SIG-M5 (cell line): ENCODE measurements at places on chromosomes 11 and 22.

DNA sequence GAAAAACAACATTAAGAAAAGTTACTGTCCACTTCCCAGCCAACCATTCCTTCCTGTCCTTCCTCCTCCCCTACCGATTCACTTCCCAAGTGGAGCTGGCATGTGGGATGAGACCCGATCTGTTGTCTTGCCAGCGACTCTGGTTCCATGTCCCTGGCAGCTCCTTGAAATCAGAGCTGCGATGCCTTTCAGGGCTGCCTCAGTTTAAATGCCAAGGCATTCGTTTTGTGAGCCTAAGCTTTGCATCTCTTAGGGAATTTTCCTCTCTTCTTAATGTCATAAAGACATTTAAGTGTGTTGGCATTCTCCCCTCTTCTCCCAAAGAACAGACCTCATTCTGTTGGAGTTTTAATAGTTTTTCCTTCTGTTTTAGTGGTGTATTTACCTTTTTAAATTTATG lies 98.4 kb downstream of the EXT2 start:
- DNase-seq: no peak

DNA sequence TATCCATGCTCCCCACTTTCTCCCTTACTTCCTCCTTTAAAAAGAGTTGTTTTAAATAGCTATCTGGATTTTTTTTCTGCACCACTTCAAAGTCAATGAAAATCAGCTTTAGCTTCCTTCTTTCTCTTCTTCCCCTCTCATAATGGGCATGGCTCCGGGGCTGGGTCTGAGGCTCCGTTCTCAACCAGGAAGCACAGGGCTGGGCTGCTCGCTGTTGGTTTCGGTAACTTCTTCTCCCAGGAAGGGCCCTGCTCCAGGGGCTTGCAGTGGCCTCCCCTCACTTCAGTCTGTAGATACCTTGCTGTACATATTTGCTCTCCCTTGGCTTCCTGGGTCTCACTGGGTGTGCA lies 23.8 kb downstream of the MICAL2 start:
- DNase-seq: no peak

DNA sequence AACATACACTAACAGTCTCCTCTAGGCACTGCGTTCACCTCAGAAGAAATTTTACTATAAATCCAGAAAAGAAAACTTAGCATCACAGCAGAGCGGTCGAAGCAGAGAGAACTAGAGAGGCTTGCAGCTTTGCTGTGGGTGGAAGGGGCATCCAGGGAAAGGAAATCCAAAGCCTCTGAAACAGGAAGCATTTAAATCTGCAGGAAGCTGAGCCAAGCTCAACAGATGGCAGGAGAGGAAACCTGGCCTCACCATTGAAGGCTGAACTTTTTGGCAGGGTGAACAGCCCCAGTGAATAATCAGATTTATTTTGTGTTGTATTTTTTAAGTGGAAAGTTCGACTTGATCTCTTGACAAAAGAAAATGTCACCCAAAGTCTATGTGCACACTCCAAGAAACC lies 858.1 kb downstream of the OPCML start:
- DNase-seq: no peak

- DNase-seq: no peak
Observed at GRCh38 chr11:129790106-129790505, 25.5 kb upstream of the TMEM45B start.

- no peak for DNase-seq
Observed at GRCh38 chr11:18731949-18732821, 6.2 kb upstream of the IGSF22 start.

- DNase-seq: no peak
Observed at GRCh38 chr11:45250035-45250718, 36.0 kb downstream of the SYT13 start.

GRCh38 chr11:85809191-85809590 lies 1.8 kb downstream of the SYTL2 start:
- no peak for DNase-seq

DNA sequence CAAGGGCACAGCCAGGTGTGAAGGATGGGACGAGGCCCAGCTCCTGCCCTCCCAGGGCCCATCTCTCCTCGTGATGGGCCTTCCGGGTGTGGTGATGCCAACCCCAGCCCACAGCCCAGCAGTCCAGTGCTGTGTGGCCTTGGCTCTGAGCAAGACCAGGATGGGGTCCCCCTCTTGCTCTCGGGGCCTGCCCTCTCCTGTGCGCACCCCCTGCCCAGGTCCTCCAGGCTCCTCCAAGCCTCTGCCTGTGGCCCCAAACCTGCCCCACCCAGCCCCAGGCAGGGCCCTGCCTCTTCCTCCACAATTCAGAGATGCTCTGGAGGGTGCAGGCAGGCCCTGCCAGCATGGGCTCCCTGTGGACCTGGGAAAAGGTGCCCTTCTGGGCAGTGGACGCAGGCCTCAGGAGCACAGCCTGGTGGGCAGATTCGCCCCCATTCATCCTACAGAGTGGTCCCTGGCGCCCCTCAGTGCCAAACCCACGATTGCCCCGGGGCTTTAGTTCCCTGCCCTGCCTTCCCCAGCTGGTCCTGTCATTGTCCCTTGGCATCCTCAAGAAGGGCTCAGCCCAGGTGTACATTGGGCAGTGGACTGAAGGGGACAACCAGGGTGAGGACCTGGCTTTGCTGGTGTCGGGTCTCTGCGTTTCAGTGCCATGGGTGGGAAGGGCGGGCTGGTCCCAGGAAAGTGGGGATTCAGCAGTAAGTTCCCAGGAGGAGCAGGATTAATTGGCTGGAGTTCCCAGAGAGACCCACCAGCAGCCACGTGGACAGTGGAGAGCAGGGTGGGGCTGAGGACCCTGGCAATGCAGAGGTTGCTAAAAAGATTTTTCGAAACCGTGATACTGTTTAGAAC lies 19.8 kb downstream of the EIF1AD start:
- DNase-seq: no peak

GRCh38 chr11:46114378-46114777 lies 6.9 kb downstream of the PHF21A start:
- no peak for DNase-seq

GRCh38 chr22:22855617-22856308 lies 31.9 kb upstream of the IGLL5 start:
- DNase-seq: no peak

DNA sequence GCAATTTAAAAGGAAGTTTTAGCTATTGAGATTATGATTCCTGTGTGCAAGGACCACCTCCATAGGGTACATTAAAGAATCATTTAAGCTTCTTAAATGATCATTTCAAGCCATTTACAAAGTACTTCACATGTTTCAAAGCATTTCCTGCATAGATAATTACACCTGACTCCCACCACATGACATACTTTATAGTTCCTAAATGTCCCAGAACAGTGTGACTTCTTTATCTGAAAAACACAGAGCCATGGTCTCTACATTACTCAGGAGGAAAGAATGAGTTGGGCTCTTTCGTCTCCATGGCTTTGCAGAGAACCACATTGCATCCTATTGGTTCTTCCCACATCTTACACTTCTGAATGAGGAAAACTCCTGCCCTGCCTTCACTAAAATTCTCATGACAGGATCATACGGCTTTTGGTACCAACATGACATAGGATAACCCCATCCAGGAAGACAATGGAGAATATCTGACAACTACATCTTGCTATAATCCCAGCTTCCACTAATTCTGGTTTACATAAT lies 88.6 kb downstream of the ETS1 start:
- no peak for DNase-seq

- no peak for DNase-seq
Observed at GRCh38 chr11:103730131-103730940, 306.1 kb upstream of the DDI1 start.

- DNase-seq: no peak
Observed at GRCh38 chr22:20663941-20664593, 109.8 kb upstream of the SERPIND1 start.

GRCh38 chr22:25159028-25159427 lies 40.6 kb upstream of the CRYBB3 start:
- no peak for DNase-seq

DNA sequence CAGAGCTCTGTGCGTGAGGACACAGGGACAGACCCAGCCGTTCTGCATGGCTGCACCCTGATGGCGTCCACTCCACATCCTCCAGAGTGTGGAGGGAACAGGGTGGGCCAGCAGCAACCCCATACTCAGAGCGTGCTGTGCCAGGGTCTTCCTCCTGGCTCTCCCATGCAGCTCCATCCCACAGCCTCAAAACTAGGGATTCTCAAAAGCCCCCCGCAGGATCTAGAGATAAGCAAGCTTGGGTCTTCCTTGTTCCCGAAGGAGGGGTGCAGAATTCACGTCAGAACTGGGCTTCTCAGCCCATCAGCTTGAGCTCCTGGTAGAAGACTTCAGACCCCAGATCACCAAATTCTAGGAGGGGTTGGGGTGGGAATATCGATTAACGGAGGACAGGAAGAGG lies 858.8 kb downstream of the TBC1D22A start:
- no peak for DNase-seq

DNA sequence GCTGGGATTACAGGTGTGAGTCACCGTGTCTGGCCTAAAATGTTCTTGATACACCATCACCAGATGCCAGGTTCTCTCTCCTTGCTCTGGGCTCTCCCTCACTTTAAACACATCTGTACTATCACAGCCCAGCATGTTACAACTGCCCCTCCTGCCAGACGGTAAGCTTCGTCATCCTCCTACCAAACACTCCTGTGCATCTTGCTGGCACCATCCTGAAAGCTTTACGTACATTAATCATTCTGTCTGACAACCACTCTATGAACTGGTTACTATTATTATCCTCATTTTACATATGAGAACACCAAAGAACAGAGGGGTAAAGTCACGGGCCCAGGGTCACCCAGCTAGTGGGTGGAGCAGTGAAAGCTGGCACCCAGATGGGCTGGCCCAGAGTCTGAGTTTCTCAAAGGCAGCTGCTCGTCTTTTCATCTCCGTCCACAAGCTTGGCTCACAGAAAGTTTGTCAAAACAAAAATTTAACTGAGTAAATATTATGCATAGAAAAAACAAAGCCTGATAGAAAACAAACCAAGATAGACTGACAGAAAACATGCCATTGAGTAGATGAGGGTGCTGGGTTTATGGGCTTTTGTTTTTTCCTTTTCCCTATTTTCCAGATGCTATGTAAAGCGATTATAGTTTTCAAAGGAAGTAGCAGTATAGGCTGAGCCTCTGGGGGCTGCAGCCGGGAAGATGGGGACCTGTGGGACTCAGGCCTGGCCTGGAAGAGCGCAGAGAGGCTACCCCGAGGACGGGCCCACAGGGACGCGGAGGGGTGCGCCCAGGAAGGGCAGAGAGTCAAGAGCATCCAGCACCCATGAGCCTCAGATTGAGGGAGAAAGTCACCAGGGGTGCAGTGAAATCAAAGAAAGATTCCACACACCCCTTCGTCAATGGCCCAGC lies 9.5 kb downstream of the PLA2G6 start:
- no peak for DNase-seq

- no peak for DNase-seq
Observed at GRCh38 chr11:59295435-59295834, 63.3 kb upstream of the OR5AN1 start.

GRCh38 chr11:112797648-112798293 lies 163.4 kb upstream of the NCAM1 start:
- no peak for DNase-seq

- DNase-seq: no peak
Observed at GRCh38 chr11:35907648-35908431, 36.0 kb upstream of the LDLRAD3 start.

- DNase-seq: no peak
Observed at GRCh38 chr22:17613280-17613679, 15.3 kb downstream of the ATP6V1E1 start.
